A673 (cell line): ENCODE measurements at places on chromosomes 2 and 18. TPM values are rescaled to one million over a fixed set of nuclear protein-coding genes. Genes with fewer than 3 reads are reported as not detected.

DNA sequence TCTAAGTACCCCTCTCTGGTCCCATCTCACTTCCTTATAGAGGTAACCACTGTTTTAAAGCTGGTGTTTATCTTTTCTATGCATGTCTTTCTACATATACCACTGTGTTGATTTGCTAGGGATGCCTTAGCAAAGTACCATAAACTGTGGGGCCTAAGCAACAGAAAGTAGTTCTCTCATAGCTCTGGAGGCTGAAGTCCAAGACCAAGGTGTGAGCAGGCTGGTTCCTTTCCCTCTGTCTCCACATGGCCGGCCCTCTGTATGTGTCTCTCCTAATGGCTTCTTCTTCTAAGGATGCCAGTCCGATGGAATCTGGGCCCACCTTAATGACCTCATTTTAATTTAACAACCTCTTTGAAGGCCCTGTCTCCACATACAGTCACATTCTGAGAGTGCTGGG lies 40.8 kb upstream of the ROCK2 start:
- DNase-seq = no peak

DNA sequence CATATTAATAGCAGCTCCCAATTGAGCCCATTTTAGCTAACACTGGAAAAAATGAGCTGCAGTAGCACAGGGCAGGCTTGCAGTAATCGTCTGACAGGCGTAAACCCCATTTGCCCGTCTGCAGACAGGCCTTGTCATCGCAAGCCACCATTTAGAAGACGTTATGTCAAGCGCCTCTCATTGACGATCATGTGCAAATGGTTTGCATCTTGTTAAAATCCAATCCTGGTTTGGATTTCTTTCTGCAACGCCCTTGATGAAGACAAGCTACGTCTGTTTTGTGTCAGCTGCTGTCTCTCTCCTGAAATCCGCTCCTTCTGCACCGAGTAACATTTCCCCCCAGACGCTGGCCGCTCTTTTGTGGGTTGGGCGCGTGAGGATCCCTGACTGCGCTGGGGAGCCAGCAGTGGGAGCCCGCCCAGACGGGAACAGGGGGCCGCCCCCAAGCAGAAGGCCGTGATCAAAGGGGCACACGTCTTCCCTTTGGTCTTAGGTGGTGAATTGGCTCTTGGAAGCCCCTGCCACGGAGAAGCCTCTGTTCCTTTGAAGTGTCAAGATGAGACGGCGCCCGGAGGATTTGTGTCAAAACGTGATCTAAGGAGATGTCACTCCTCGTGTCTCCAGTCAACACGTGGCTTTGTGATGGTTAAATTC lies 84.2 kb upstream of the GPC1 start:
- no peak for DNase-seq

- no peak for DNase-seq
These were observed 4.4 kb downstream of the LIPG start for GRCh38 chr18:49566217-49566770.

Gene PLEK
- total RNA-seq = not detected in 2 replicates

DNA sequence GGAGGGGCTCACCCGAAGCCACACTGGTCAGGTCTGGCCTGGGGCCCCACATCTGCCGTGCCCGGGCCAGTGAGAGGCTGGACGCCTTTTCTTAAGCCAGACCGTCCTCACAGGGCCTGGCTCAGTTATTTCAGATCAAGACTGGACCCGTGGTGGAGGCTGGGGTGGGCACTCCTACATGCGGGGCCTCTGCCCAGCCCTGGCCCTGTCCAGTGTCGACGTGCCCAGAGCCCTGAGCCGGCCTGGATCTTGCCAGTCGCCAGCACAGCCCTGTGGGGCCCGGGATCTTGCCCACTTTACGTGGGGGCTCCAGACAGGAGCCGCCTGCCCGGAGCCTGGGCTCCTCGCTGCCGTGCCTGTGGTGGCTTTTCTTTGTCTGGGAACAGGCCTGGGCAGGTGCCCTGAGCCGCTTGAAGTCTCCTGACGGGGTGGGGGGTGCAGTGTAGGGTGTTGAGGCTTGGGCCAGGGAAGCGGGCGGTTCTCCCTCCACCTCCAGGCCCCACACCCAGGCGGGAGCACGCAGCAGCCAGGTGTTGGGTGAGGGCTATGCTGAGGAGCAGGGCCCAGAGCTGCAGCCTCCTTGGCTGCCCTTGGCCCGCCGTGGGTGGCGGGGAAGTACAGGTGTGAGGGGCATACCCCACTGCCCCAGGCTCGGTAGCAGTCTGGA lies 6.0 kb downstream of the GPC1 start:
- DNase-seq = no peak

DNA sequence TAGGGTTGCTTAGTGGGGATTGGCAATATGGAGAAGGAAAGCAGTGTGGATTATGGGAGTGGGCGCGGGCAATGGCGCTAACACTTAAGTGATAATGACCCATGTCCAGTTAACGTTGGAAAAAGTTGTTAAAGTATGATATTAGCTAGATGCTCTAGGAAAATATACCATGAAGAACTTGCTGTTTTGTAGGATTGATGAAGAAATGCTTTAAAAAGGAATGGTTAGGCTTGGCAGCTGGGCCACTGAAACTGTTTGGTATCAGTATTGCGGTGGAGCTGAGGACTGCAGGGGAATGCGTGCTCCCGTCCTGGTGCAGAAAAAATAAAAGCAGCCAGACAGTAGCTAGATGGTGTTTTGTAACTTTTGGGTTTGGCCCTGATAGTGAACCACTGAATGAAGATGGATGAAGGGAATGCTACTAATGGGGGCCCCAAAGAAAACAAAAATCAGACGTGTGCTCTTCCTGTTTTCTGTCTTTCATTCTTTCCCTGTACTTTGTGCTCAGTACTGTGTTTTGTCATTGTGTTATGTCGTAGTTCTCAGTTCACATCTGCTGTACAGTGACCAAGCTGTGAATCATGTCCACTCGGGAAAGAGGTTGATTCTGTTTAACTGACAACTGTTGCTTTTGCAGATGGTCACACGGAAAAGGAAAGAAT lies 999 bp downstream of the INSIG2 start:
- DNase-seq = peak; percentile 35

Gene RAB31
- total RNA-seq = 6.1 and 8.1 TPM in 2 replicates

DNA sequence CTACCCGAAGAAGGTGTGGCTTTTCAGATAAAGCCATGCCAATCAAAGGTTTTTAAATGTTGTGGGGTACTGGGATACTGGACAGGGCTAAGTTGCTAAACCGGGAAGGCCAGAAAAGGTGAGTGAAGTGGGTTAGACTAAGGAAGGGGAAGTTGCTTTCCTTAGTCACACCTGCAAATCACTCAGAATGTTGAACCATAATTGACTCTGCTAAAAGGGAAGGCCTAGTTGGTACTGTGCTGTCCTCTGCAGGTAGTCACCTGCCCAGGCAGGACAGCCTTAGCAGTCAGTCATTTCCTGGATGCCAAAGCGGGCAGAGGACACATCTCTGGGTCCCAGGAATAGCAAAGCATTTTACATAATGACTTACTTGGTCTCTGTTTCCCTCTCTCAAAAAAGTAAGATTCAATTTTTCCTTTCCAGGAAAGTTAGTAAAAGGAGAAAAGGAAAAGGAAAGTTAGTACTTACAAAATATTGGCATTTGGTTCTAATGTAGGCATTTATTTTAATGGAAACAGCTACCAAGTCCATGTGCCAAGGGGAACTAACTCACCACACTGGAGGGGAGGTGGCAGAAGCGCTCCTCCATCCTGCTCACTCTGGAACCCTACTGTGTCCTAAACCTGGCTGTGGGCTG lies 60.3 kb downstream of the RFTN2 start:
- DNase-seq = no peak

DNA sequence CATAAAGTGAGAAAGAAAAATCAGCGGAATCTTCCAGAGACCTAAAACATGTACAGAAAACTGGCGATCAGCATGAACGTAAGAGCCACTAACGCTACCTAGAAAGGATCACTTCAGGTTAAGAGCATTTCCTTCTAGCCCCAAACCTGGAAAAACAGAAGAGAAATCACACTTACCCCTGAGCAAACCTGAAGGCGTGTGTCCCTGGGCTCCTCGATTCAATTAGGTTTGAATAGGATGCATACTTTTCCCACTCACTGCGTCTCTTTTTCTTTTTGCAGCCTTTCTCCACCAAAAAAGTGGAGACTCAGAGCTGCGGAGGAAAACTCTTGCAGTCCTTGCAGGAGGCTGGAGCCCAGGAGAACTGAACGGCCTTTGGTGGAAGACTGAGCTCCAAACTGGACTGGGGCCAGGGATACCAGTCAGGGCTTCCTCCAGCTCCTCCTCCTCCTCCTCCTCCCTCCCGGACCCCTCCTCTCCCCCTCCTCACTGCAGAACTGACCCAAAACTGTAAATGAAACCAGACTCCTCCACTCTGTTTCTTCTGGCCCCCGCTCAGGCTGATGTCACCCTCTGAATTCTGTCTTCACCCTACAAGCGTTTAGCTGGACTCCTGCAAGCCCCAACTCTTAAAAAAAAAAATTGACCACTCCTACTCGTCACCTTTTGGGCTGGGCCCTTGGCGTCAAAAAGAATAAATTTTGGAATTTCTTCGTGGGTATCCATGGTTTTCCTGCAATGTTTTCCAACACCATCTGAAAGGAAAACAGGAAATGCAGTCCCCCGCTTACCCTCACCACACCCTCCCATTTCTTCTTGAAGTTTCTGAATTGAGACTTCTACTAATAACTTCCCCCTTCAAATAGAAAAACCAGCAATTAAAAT lies at the start of gene COL6A3:
TSS of gene COL6A3 (minus strand) at position 388 of the 885 bp plus-strand sequence. CDS start 17,347 bp downstream, outside the sequence.
- DNase-seq = no peak

GRCh38 chr2:81672516-81672915 lies 1368.0 kb upstream of the LRRTM1 start:
- DNase-seq = no peak

DNA sequence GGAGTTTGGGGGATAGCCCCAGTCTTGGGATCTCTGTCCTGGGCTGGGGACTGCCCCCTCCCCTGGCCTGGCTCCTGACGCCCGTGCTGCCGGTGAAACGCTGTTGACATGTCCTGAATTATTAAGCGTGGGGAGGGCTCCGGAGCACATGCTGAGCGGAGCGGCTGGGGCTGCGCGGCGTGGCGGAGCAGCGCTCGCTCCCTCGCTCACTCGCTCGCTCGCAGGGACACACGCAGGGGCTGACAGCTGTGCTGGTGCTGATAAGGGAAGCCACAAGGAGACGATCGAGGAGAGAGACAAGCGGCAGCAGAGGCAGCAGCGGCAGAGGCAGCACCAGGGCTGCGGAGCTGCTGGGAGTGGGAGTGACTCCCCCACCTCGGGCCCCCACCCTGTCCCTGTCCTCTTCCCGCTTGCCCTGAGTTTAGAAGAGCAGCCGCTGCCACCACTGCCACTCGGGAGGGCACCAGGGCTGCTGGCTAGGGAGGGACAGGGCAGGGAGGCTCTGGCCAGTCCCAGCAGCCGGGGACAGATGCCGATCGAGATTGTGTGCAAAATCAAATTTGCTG lies at the start of gene ASIC4:
TSS of gene ASIC4 (plus strand) at position 287 of the 566 bp plus-strand sequence. CDS start at position 530, 243 bp downstream.
- no peak for DNase-seq

Gene ALPP
- total RNA-seq = not detected in 2 replicates

GRCh38 chr2:216375286-216375685 lies 3.0 kb upstream of the MARCHF4 start:
- DNase-seq = no peak

Gene C2orf66
- total RNA-seq = 0.28 TPM in 1 of 2 replicates, not detected in the other

DNA sequence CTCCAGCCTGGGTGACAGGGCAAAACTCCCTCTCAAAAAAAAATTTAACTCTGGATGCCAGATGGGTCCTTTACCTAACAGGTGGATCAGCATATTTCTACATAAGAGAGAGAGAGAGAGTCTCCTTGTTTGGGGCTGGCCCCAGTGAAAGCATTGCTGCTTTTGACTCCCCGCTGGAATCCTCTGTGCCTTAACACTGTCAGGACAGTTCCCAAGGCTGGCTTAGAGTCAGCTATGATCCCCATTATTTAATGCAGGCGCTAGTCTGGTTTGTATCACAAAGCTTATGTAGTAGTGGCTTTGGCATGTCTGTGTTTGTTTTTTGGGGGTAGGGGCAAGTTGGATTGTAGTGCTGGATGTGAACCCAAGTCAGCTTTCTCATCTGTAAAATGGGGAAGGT lies 9.4 kb downstream of the INPP4A start:
- DNase-seq = no peak

- peak; percentile 41 for DNase-seq
These were observed 31.0 kb upstream of the GALNT3 start for GRCh38 chr2:165825041-165825440.

Gene C2orf80
- not detected in 2 replicates for total RNA-seq

DNA sequence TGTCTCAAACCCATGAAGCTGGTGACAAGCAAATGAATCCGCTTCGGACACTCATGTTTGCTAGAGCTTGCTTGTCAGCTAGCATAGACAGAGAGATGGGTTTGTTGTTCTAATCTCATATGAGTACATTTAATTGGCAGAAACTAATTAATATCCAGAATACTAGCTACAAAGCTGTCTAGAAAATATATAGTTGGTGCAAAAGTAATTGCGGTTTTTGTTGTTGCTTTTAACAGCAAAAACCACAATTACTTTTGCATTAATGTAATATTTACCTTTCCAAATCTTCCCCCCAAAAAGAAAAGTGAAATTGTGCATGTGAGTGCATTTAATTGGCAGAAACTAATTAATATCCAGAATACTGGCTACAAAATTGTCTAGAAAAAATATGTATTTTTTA lies 1115.2 kb downstream of the TDRD15 start:
- DNase-seq = no peak

Gene SERPINB12
- not detected in 2 replicates for total RNA-seq

GRCh38 chr2:186560254-186560653 lies 29.6 kb upstream of the ITGAV start:
- DNase-seq = no peak

Gene SERPINB8
- 11.3 and 26.4 TPM in 2 replicates for total RNA-seq

GRCh38 chr2:233165895-233166661 lies 85.4 kb upstream of the ATG16L1 start:
- no peak for DNase-seq

Gene ZBTB7C
- total RNA-seq = 0.07 and 0.32 TPM in 2 replicates

- no peak for DNase-seq
These were observed 145.0 kb upstream of the PELI1 start for GRCh38 chr2:64289251-64289650.

GRCh38 chr2:163198972-163199371 lies 360.4 kb upstream of the KCNH7 start:
- DNase-seq = no peak

DNA sequence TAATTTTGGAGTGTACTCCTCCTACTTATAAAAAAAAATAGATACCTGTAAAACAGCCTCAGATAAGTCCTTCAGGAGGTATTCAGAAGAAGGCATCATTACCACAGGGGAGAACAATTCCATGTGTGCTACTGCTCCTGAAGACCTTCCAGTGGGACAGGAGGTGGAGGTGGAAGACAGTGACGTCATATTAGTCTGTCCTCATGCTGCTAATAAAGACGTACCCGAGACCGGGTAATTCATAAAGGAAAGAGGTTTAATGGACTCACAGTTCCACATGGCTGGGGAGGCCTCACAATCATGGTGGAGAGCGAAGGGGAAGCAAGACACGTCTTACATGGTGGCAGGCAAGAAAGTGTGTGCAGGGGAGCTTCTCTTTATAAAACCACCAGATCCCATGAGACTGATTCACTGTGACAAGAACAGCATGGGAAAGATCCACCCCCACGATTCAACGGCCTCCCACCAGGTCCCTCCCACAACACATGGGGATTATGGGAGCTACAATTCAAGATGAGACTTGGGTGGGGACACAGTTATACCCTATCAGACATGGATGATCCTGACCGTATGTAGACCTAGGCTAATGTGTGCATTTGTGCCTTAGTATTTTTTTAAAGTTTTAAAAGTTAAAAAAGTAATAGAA lies 98.4 kb downstream of the NDUFA10 start:
- peak; percentile 18 for DNase-seq

Gene IL36A
- total RNA-seq = not detected in 2 replicates
